Activated naive CD4-positive, alpha-beta T cell treated with anti-CD3 and anti-CD28 coated beads for 36 hours (primary cell): ENCODE measurements at places on chromosomes 13 and 19. TPM values are rescaled to one million over a fixed set of nuclear protein-coding genes. Genes with fewer than 3 reads are reported as not detected.
A peak's percentile ranks its signal among the peaks of the same experiment; 100 is the strongest.

The KLK10 gene
- total RNA-seq, result not detected

The PCDH8 gene
- total RNA-seq, result not detected

The TMEM190 gene
- total RNA-seq, result not detected

The PSG7 gene
- not detected for total RNA-seq

The CEACAM7 gene
- not detected for total RNA-seq

The SWSAP1 gene
- 1.1 TPM for total RNA-seq

The ZNF283 gene
- 6.8 TPM for total RNA-seq

The ELL gene
- total RNA-seq, result 14.1 TPM

DNA sequence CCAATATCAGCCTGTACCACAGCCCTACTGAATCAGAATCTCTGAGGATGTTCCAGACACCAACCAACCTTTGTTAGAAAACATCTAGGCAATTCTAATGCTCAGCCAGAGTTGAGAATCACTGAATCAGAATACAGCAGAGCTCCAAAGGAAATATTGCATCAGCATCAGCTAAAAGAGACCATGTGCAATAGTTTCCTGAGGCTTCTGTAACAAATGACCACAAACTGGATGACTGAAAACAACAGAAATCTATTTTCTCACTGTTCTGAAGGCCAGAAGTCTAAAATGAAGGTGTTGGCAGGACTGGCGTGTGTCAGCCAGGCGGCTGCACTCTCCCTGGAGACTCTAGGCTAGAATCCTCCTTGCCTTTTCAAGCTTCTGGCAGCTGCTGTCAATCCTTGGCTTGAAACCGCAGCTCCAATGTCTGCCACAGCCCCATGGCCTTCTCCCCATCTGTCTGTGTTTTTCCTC lies 1.2 kb upstream of the DCT start:
- no peak for DNase-seq

DNA sequence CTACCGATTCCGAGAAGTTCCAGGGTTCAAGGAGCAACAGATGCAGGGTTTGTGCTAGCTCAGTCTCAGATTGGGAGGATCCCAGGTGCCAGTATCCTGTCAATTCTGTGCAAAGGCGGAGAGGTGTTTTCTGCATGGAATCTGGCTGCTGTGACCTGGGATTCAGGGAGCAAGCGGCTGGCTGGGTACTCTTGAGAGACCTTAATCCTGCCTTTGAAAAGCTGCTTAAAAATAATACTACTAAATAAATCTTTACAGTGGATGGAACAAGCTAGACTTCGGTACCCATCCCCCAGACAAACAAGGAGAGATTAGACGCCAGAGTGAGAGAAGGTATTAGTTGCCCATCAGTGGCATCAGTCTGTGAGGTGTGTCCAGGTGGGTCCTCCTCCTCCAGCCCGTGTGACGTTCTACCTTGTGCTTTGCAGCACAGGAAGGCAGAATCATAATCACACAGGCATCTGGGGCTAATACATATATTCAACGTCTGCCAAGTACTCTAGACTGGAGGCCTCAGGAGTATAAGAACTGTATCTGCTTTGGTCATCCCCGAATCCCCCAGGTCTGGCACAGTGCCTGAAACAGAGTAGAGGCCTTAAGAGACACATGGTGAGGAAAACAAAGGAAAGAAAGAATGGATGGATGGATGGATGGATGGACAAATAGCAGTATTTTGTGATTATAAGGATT lies 230.6 kb downstream of the ZNF536 start:
- no peak for DNase-seq

DNA sequence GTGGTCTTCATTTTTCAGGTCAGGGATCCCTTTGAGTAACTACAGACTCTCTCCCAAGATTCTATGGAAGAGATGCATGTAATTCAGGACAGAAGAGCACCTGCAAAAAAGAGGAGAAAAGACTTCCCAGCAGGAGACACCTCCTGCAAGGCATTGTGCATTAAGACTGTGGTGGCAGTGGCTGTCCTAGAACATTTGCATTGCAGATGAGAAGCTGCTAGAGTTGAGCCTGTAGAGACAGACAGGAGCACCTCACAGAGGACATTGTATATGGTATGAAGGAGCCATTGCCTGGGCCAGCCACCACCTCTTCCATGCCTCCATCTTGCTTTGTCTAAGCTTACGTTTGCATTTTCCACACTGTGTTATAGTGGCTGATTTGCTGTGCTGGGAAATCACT lies 11.2 kb upstream of the MYO16 start:
- no peak for DNase-seq

- DNase-seq, result peak; percentile 56
Observed at GRCh38 chr19:4379383-4380253, 20.7 kb downstream of the SH3GL1 start.

DNA sequence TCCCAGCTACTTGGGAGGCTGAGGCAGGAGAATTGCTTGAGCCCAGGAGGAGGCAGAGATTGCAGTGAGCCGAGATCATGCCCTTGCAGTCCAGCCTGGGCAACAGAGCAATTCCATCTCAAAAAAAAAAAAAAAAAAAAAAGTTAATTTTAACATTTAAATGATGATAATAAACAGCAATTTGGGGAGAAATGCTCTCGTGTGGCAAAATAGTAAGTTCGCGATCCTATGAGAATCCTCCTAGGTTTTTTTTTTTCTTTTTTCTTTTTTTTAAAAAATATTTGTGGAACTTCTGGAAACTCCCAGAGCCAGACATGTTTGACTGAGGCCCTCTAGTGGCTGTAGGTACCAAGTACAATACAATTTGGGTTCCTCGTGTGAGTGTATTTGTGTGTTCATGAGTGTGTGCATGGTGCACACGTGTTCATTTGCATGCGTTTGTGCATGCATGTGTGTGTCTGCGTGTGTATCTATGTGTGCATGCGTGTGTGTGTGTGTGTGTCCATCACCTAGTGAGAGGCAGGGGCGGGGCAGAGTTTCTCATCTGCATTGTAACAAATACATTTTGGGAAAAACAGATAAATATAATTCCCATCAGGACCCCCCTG lies 31.2 kb downstream of the TMPRSS9 start:
- peak; percentile 56 for DNase-seq

DNA sequence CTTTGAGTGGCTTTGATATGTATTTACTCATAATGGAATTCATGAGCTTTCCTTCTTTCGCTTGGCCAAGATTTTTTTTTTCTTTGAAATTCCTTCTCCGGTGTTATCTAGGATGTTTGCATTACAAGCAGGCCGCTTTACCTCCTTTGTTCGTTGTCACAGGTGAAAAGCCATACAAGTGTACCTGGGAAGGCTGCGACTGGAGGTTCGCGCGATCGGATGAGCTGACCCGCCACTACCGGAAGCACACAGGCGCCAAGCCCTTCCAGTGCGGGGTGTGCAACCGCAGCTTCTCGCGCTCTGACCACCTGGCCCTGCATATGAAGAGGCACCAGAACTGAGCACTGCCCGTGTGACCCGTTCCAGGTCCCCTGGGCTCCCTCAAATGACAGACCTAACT lies 16.7 kb downstream of the KLF5 start:
- DNase-seq, result no peak

- DNase-seq, result no peak
Observed at GRCh38 chr13:41306271-41307145, 4.6 kb upstream of the NAA16 start.

DNA sequence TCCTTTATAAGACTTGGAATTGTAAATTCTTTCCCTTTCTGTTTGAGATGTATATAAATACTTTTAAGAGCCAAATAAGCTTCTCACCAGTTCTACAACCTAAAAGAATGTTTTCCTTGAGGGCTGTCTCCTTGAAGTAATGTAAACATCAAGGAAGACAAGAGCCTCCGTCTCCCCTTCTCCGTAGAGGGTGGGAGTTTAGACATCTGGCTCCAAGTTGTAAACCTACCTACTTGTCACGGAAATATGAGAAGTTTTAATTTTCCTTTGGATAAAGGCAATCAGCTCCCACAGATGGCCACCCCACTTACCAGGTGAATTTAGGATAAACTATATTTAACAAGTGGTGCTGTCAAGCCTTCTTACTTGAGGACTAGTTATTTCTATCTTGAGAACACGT lies 237.9 kb downstream of the NALCN start:
- no peak for DNase-seq

DNA sequence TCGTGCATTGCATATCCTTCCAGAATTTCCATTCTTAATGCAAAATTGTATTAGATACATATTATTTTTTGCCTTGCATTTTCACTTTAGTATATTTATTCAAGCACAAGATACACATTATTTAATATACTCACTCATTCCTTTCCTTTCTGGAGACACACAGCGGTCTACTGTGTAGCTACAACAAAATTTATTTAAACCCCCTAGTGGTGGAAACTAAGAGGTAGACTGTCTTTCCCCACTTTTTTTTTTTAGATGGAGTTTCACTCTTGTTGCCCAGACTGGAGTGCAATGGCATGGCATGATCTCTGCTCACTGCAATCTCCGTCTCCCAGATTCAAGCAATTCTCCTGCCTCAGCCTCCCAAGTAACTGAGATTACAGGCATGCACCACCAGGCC lies 2040.3 kb upstream of the PCDH20 start:
- DNase-seq, result no peak

- no peak for DNase-seq
Observed at GRCh38 chr13:110158226-110158625, 148.7 kb downstream of the COL4A1 start.

- DNase-seq, result peak; percentile 88
Observed at GRCh38 chr19:49570138-49570856, 10.1 kb downstream of the NOSIP start.

DNA sequence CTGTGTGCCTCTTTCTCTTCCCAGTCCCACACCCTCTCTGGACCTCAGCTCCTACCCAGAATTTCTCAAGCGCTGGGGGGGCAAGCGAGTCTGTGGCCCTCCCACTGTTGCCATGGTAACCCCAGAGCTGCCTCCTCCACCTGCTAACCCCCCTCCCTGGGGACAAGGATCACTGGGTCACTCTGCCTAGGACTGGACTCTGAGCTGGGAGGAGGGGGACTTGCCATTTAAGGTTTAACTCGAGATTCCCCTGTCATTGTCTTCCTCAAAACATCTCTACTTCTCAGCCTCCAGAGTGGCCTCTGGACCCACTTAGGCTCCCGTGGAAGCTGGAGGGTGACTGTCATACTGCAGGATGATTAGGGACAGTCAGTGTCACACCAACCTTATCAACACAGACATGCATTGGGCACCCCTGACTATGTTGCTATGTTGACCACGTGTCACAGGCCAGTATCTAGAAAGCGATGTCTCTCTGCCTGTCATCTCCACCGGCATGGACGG lies 2.2 kb downstream of the PALM3 start:
- DNase-seq, result no peak

GRCh38 chr19:1864480-1865171 lies 1.2 kb upstream of the KLF16 start:
- DNase-seq, result peak; percentile 72

- no peak for DNase-seq
Observed at GRCh38 chr13:80590551-80590950, 249.6 kb upstream of the SPRY2 start.

DNA sequence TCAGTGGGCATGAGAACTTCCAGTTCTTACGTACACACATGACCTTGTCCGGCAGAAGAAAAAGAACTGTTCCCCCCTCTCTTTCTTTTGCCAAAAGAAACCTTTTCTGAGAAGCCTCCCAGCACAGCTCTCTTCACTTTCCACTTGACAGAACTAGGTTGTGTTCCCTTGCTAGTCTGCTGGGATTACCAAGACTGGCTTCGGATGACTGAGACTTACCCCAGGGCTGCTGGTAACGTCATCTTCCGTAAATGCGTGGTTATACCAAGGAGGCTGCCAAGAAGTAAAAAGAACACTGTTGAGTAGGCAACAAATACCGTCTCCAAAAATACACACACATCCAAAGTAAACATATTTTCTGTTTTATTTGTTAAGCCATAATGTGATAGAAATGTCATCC lies 908.2 kb downstream of the EFNB2 start:
- DNase-seq, result no peak

DNA sequence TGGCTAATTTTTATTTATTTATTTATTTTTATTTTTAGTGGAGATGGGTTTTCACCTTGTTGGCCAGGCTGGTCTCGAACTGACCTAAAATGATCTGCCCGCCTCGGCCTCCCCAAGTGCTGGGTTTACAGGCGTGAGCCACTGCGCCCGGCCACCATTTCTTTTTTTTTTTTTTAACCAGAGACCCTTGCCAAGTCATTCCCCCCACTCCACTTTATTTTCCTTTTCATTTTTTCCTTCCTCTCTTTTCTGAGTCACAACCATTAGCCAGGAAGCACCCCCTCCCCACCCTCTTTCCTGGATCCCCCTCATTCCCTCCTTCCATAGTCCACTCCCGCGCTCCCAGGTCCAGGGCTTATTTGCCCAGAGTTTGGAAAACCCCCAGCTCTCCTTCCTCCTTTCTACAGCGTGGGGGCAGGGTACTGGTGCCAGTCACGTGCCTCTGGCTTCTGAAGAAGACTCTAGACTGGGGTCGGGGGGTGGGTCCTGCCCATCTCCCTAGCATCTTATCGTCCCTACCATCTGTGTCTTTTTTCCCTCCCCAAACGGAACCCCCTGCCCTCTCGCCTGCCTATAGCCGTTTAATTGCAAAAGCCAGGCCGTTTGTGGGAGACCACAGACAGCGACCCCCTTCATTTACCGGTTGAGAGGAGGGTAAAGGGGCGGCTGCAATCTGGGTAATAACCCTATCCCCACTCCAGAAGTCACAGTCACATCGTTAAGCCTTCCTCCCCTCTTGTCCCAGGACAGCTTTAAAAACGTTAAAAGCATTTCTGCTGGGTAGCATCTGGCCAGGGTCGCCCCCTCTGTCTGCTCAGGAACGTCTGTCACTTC lies 1.1 kb upstream of the CALR start:
- DNase-seq, result peak; percentile 56

DNA sequence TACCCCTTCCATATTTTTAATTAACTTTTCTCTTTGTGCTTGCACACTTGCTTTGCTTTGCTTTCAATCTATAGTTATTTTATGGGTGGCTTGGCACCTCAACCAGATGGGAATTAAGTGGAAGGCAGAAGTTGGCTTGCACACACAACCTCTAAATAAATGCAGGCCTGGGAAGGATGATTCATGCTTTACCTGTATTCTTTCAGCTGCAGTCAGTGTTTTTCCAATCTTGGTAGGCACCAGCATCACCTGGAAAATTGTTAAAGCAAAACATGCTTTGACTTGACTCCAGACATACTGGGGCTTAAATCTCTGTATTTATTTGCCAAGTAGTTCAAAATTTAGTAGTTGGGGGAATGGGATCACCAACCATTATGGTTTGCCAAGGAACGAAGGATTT lies 543.0 kb downstream of the GPC6 start:
- no peak for DNase-seq

GRCh38 chr13:109816808-109817203 lies 30.4 kb upstream of the IRS2 start:
- DNase-seq, result no peak

GRCh38 chr13:45691667-45692066 lies 10.5 kb upstream of the CBY2 start:
- DNase-seq, result no peak

GRCh38 chr13:20193162-20193906 lies 596 bp upstream of the GJB2 start:
- no peak for DNase-seq
